ENCODE measurements at places on chromosomes 3 and 15.
A peak's percentile ranks its signal among the peaks of the same experiment; 100 is the strongest.

GRCh38 chr3:187968883-187969580, 184.9 kb upstream of the LPP start:
- no peak for DNase-seq

DNA sequence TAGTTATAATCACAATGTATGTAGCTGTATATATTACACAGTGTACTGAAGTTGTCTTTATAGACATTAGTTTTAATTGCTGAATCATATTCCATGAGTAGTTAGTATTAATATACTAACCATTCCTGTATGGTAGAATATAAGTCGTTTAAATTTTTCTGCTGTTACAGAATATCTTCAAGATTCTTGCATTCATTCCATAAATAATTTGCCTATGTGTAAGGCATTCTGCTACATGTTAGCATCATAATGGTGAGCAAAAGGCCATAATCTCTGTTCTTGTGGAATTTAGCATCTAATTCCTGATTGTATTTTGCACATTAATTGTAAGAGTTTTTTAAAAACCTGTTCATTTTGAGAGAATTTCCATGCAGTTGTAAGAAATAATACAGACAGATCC, 14.1 kb downstream of the GYG1 start:
- DNase-seq = no peak

- DNase-seq = no peak
These were observed 12.1 kb downstream of the TMOD3 start for GRCh38 chr15:51841406-51842040.

DNA sequence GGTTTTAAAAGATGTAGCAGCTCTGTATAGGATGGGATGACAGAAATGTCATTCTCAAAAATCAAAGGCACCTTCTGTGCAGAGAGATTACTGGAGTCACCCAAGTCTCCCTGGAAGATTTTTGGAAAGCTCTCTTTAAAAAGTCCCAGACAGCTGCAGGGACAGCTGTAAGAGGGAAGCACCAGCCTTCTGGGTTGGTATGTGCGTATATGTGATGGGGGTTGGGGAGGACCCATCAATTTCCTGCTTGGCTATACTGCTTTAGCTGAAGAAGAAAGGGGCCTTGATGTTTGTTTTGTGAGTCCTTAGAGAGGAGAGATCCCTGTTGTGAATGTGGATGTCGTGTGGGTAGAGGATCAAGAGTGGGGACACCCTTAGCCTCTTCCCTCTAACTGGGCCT, 5.4 kb upstream of the SEC11A start:
- no peak for DNase-seq

- no peak for DNase-seq
These were observed 14.1 kb downstream of the SLCO3A1 start for GRCh38 chr15:91867581-91868026.

- DNase-seq = peak; percentile 9
These were observed 47.0 kb downstream of the ZNF609 start for GRCh38 chr15:64507293-64507802.

- DNase-seq = no peak
These were observed 1102.6 kb upstream of the EPHA6 start for GRCh38 chr3:95711789-95712188.

- no peak for DNase-seq
These were observed 61.4 kb downstream of the GLB1 start for GRCh38 chr3:33035596-33035995.

DNA sequence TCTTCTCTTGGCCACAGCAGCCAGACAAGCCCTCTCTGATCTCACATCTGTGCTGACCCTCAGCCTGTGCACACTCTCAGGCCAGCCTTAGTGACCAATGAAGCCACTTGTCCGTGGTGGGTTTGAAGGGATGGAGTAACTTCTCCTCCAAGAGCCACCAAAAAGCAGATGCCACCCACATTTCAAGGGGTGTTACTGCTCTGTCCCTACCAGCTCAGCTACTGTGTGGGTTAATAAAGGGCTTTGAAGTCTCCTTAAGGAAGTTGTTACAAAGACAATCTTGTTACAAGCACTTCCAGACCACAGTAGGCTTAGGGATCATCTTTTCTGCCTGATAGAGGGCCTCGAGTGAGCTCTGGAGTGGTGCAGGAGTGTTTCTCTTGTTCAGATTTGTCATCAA, 3.3 kb upstream of the CA12 start:
- no peak for DNase-seq

GRCh38 chr3:72481542-72481941, 366.7 kb downstream of the SHQ1 start:
- no peak for DNase-seq

GRCh38 chr3:56759532-56759931, 42.2 kb downstream of the ARHGEF3 start:
- no peak for DNase-seq

DNA sequence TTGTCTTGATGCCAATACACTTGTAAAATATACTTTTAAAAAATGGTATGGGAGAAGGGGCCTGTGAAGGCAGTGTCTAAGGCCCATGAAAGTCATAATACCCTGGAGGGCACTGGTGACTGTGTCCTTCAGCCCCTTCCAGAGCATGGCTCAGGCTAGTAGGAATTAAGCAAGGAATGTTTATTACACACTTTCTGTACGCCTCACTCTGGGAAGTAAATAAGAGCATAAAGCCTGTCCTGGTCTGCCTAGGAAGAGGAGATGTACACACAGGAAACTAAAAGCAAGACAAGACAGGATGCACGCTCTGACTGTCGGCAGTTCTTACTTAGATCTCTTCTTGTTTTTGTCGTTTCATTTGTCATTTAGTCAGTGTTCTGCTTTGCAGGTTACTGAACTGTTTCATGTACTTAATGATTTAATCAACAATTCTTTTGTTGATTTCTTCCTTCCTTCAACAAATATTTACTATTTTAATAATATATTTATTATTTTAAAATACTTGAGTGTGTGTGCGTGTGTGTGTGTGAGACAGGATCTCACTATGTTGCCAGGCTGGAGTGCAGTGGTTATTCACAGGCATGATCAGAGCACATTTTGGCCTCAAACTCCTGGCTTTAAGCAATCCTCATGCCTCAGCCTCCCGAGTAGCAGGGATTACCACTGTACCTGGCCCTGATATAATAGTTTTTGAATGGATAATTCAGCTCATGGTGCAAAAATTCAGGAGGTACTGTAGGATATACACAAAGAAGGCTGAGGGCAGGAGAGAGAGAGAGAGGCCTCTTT, 9.0 kb upstream of the SMAD6 start:
- no peak for DNase-seq

GRCh38 chr15:58929891-58930416, 3.5 kb downstream of the SLTM start:
- DNase-seq = no peak

DNA sequence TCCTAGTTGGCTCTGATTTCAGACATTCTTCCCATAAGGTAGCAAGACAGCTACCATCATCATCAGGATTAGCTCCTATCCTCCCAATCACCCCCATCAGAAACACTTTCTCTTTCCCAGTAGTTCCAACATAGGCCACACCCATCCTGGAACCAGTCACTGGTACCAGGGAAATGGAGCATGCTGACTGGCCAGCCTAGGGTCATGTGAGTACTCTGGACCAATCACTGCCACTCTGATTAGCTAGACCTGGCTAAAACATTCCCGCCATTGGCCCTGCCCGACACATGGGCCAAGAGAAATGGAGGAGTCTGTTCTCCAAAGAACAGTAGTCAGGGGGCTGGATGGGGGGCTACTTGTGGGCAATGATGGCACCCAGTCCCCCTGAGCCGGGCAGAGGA, 12.4 kb downstream of the EFCC1 start:
- DNase-seq = no peak

DNA sequence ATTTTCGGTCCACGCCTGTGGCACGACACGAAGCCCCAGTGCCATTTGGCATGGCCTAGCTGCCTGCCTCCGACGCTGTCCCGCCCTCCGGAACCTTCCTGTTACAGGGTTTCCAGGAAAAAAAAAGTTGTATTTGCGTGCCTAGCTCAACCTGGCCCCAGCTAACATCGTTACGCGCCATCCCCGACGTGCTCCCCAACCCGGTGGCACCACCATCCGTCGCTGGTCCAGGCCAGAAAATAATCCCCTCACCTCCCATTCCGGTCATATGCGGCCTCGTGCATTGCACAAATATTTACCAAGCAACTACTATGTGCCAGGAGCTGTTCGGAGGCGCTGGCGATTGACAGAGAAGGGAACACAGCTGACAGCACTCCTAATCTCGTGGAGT, 1.4 kb upstream of the CYP1A1 start:
- DNase-seq = no peak

- no peak for DNase-seq
These were observed 58.9 kb upstream of the GOLGA8J start for GRCh38 chr15:30023798-30024295.

GRCh38 chr3:4846543-4846942, 132.7 kb upstream of the BHLHE40 start:
- DNase-seq = no peak

DNA sequence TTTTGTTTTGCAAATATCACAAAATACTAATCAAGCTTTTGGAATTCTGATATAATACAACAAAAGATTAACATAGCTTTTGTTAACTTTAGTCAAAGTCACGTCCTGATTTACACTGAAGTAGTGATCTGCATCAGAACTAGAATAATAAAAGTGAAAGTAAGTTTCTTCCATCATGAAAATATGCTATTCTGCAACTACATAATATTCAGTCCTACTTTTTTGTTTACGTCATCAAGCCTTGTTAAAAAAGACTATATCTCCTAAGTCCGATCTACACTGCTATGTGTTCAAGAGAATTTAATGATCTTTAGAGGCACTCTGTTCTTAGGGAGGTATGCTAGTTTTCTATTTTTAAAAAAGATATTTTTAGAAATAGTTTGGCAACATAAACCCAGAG, 330.1 kb downstream of the ARPP21 start:
- no peak for DNase-seq

DNA sequence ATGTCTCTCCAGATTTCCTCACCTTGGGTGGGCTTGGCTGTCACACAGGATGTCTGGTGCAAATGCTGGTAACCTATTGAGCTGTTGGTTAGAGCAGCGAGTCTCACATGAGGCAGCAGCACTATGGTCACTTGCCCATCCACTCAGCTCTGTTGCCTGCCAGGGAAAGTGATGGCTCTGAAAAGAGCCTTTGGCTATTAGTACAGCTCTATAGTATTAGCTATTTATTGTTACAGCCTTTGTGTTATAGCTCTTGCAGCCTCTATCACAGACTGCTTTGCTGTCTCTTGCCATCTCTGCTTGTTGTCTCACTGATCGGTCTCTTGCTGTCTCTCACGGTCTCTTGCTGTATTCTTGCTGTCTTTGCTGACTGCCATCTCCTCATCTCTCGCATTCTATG, 114.3 kb downstream of the MFSD1 start:
- no peak for DNase-seq

GRCh38 chr3:42071904-42072812, 19.0 kb upstream of the TRAK1 start:
- peak; percentile 78 for DNase-seq

GRCh38 chr15:74828835-74829234, 2.4 kb downstream of the CPLX3 start:
- DNase-seq = no peak

GRCh38 chr3:196284396-196284795, 3.1 kb downstream of the PCYT1A start:
- no peak for DNase-seq

GRCh38 chr3:59480486-59480995, 430.7 kb upstream of the CFAP20DC start:
- no peak for DNase-seq

DNA sequence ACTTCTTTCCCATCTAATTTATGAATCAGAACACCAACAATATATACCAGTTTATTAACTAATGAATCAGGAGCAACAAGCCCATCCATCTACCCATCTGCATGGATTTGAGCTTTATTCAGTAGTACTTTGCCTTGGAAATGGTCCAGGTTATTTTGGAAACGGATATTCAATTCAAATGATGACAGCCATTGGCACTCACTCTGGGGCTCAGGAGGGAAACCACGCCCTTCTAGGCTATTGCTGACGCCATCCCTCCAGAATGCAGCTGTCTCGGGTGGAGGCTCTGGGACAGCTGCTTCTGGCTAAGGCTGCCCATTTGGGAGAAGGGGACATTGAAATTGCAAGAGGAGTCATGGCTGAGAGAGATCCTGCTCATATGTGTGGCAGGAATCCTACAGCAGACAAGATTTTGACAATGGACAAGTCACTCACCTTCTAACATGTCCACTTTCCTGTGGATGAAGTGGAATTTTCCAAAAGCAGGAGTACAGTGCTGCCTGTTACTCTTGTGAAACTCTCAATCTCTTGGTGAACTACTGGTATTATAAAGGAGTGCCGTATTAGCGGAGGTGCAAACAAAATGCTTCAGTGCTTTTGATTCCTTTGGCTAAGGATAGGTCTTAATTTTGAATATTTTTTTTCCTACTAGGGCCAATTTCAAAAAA, 29.3 kb upstream of the TRAK1 start:
- DNase-seq = no peak

GRCh38 chr3:155500194-155500818, 206.8 kb upstream of the STRIT1 start:
- no peak for DNase-seq

DNA sequence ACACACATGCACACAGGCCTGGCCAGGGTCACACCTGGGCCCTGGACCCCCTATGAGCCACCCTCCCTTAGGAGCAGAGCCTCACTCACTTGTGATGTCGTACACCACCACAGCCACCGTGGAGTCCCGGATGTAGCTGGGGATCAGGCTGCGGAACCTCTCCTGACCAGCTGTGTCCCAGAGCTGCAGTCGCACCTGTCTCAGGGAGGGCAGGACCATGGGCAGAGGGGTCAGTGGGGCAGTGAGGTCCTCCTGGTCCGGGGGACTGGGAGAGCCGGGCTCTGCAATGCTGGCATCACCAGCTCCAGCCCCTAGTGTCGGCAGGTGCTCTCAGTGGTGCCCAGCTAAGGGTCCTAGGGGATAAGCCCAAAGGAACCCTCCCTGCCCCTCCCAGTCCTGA, 35.6 kb downstream of the SRPRB start:
- DNase-seq = no peak

DNA sequence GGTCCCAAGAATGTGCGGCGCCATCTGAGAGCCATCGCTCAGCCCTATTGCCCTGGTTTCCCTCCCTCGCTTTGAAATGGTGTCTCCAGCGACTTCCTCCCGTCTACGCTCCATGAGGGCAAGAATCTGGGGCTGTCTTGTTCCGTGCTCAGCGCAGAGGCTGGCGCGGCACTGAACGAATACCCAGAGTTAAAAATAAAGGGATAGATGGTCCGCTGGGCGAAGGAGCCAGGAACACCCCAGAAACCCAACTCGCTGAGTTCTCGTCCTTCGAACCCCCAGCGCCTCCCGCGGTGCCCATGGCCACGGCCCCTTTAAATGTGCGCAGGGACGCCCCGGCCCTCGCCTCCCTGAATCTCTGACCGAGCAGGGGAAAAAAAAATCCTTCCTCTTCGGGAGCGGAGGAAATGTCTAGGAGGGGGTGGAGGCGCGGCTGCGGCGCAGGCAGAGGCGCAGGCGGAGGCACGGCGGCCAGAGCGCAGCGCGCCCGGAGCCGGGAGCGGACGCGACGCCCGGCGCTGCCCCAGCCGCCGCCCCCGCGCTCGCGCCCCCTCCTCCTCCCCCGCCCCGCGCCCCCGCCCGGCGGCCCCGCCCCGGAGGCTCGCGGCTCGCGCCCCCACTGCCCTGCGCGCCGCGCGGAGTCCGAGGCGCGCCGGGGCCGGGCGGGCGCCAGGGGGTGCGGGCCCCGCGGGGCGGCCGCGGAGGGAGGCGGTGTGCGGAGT, 8.5 kb upstream of the FGD5 start:
- no peak for DNase-seq
